Astrocyte of the spinal cord (primary cell): ENCODE measurements at places on chromosomes 1 and 21.

GRCh38 chr1:182783068-182783467 is 6.5 kb upstream of the NPL start:
- DNase-seq, result no peak

DNA sequence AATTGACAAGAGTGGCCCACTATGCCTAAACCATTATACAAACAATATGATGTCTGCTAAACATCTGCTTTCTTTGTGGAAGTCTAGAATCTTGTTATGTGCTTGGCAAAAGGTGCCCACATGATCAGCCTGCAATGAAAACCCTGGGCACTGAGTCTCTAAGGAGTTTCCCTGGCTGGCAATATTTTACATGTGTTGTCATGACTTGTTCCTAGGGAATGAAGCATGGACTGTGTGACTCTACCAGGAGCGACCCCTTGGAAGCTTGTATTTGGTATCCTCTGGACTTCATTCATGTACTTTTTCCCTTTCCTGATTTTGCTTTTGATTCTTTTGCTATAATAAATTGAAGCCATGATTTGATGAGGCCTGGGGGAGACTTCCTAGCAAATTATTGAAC is 324.9 kb downstream of the HHIPL2 start:
- no peak for DNase-seq

GRCh38 chr1:18564676-18565075 is 66.0 kb upstream of the PAX7 start:
- no peak for DNase-seq

- DNase-seq, result no peak
These were observed 90.5 kb downstream of the NTNG1 start for GRCh38 chr1:107231291-107231690.

GRCh38 chr1:2151252-2151651 is 43.3 kb downstream of the FAAP20 start:
- DNase-seq, result no peak

- DNase-seq, result no peak
These were observed 27.2 kb downstream of the TCEANC2 start for GRCh38 chr1:54080598-54081049.

GRCh38 chr1:41538741-41539417 is 54.4 kb upstream of the EDN2 start:
- DNase-seq, result no peak

GRCh38 chr1:183918589-183918988 is 113.7 kb downstream of the RGL1 start:
- no peak for DNase-seq

- no peak for DNase-seq
These were observed at the start of gene ERVH48-1 for GRCh38 chr21:42925114-42925926. Gene ERVH48-1 (minus strand): TSS chr21:42925630. CDS start chr21:42919006, 6,624 bp downstream.

- DNase-seq, result no peak
These were observed 148.6 kb downstream of the ST6GALNAC5 start for GRCh38 chr1:77015748-77016341.

DNA sequence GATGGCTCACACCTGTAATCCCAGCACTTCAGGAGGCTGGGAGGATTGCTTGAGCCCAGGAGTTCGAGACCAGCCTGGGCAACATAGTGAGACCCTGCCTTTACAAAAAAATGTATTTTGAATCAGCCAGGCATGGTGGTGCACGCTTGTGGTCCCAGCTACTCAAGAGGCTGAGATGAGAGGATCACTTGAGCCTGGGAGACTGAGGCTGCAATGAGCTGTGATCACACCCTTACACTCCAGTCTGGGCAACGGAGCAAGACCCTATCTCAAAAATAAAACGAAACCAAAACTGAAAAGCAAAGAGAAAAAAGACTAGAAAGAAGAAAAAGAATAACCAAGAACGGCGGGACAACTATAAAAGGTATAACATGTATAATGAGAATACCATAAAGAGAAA is 15.4 kb upstream of the WNT2B start:
- no peak for DNase-seq

- peak; percentile 62 for DNase-seq
These were observed 6.9 kb upstream of the CAMK1G start for GRCh38 chr1:209576392-209577197.

DNA sequence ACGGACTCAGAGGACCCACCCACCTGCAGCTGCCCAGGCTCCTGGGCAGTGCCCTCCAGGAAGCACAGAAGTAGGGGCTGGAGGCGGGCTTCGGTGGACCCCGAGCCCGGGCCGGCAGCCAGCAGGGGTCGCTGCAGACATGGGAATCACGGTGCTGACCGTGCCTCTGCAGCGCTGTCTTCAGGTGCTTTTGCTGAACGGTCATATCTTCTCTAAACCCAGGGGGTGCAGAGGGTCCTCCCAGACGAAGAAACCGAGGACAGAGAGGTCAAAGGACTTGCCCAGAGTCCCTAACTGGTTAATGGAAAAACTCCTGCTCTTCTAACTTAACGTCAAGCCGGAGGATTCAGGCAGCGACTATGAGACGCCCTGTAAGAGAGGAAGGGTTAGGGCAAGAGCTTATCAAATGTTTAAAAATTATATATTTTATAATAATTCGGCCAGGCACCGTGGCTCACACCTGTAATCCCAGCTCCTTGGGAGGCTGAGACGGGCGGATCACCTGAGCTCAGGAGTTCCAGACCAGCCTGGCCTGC is 21.5 kb upstream of the LEFTY2 start:
- no peak for DNase-seq
